ENCODE measurements at places on chromosomes 1 and 21.

DNA sequence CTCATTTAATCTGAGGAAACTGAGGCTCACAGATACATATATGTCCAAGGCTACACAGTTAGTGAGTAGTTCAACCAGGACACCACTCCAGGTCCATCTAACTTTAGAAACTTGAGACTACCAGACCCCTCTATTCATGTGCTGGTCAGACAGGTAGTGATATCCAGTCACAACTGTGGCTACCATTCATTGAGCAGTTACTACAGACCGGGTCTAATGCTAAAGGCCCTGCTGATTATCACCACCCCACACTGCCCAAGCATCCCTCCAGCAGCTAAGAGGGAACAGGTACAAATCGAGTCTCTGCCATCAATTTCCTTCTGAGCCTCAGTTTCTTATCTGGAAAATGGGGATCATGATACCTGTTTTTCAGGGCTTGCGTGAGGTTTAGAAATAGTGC lies 5.3 kb downstream of the HPCA start:
- no peak for DNase-seq

GRCh38 chr1:45833361-45833760 lies 29.9 kb downstream of the MAST2 start:
- no peak for DNase-seq

DNA sequence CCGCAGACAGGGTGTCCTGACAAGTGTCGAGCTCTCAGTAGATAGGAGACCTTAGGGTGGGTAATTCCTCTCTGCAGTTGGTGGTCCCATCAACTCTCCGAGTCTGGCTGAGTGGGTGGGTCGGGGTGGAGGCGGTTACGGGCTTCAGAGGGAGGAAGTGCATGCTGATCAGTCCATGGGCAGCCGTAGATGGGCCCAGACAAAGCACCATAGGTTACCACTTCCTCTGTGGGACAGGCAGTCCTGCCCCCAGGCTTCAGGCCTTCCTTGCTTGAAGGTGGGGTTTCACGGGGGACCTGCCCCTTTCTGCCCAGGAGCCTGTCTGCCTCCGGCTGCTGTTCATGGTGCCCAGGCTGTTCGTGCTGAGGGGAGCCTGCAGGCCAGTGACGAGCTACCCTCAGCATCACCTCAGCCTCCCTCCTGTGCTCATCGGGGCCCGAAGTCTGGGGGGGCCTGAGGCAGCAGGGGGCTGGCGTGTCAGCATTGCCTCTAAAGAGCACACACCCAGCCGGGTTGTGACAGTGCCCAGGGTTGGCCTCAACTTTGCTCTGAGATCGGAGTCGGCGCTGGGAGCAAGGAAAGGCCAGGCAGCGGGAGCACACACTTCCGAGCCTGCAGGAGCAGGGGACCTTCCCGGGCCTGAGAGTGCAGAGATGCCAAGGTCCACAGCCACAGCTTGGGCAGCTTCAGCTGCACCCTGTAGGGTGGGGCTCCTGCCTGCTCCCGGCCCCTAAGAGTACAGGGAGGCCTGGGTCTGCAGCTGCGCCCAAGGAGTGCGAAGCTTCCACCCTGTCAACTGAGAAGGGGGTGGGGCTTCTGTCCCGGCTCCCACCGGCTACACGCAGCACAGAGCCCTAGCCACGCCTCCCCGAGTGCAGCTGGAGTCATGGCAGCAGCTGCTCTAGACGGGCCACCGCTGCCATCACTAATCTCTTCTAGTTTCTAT lies 225.4 kb upstream of the NRIP1 start:
- DNase-seq, result peak; percentile 78

GRCh38 chr1:40305451-40305850 lies 11.6 kb downstream of the COL9A2 start:
- no peak for DNase-seq

GRCh38 chr1:184479435-184480167 lies 92.8 kb downstream of the C1orf21 start:
- no peak for DNase-seq

DNA sequence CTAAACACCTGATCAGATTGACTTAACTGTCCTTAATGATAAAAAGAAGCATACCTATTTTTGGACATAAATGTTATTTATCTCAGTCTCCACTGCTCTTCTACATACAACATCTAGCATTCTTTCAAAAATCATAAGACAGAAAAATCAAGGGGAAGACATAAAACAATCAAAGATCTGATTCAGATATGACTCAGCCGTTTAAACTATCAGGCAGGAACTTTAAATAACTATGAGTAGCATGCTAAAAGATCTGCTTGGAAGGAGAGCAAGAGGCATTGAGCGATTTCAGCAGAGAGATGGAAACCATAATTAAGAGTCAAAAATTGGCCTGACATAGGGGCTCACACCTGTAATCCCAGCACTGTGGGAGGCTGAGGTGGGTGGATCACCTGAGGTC lies 27.2 kb upstream of the SLC22A15 start:
- no peak for DNase-seq

DNA sequence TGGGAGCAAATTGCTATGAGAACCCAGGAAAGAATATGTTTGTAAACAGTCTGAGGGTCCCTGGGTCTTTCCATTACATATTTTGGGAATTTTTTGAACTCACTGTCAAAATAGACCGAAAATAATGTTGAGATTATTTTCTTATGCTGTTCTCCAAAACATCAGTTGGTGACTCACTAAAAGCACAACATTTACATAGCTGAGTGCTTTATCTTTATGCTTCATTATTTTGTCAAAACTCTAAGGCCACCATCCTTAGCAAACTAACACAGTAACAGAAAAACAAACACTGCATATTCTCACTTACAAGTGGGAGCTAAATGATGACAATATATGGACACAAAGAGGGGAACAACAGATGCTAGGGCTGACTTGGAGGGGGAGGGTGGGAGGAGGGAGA lies 459.3 kb downstream of the ADGRL2 start:
- DNase-seq, result no peak

DNA sequence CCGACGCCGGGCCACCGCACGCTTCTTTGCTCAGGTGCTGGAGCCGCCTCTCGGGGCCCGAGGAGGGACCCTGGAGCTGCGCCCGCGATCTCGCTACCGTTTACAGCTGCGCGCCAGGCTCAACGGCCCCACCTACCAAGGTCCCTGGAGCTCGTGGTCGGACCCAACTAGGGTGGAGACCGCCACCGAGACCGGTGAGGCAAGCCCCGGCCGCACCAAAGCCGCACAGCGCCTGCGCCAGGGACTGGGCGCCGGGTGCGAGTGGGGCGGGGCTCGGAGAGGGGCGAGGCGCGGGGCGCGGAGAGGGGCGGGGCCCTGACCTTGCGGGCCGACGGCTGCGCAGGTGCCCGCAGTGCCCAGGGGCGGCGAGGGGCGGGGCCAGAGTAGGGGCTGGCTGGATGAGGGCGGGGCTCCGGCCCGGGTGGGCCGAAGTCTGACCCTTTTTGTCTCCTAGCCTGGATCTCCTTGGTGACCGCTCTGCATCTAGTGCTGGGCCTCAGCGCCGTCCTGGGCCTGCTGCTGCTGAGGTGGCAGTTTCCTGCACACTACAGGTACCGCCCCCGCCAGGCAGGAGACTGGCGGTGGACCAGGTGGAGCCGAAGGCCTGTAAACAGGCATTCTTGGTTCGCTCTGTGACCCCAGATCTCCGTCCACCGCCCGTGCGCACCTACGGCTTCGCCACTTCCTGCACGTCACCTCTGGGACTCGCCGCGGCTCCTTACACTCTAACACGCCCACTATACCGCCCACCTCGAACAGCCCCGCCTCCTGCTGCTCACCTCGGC lies 9.8 kb upstream of the CDC20 start:
- DNase-seq, result peak; percentile 59

- DNase-seq, result no peak
Measured at GRCh38 chr21:35038772-35039319, 10.3 kb downstream of the RUNX1 start.

GRCh38 chr1:212478467-212479025 lies 45.8 kb downstream of the NENF start:
- DNase-seq, result no peak

GRCh38 chr1:51558375-51558924 lies 39.4 kb upstream of the EPS15 start:
- no peak for DNase-seq

DNA sequence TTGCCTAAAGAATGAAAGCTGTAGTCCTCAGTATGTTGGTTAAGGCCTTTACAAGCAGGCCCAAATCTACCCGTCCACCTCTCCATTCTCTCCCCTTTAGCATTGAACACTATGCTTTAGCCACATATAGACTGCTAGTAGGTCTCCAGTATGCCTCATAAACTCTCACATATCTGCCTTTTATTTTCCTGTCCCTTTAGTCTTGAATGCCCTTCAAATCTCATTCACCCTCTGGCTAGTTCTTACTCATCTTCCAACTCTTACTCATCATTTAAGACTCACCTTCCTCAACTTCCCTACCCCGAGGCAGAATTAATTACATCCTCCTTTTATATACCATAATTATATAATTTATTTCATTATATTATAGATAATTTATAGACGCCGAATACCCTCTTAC lies 78.7 kb upstream of the TSPAN2 start:
- DNase-seq, result no peak

- DNase-seq, result peak; percentile 81
Measured at GRCh38 chr1:151058692-151059091, 730 bp downstream of the CDC42SE1 start.

DNA sequence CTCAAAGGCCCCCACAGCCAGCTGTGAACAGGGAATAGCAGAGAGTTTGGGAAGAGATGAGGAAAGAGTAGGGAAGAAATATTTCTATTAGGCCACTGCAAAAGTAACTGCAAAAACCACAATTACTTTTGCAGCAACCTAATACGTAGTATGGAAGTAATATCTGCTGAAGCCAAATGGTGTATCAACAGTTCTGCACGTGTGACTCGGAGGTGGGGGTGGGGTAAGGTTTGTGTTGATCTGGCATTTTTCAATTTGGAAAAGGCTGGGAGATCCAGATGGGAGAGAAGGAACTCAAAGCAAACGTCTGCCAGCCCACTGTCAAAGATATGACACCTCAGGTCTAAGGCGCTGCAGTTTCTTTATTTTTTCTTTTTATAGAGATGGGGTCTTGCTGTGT lies 11.1 kb upstream of the ZNF436 start:
- DNase-seq, result peak; percentile 50

DNA sequence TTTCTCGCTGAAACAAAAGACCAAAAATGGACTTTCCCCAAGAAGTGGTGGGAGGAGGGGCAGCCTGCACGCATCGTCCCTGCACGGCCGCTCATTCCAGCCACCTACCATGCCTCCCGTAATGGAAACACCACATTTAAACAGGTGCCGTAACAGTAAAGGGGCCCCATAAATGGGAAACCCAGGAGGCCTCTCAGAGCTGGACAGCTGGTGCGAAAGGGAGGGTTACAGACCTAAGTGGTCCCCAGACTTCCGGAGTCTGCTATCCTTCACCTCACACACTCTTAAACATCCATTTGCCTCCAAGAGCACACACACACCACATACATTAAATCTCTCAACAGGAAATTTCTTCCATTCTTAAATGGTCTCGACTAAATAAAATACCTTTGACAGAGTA lies 120.7 kb upstream of the SOD1 start:
- peak; percentile 68 for DNase-seq

DNA sequence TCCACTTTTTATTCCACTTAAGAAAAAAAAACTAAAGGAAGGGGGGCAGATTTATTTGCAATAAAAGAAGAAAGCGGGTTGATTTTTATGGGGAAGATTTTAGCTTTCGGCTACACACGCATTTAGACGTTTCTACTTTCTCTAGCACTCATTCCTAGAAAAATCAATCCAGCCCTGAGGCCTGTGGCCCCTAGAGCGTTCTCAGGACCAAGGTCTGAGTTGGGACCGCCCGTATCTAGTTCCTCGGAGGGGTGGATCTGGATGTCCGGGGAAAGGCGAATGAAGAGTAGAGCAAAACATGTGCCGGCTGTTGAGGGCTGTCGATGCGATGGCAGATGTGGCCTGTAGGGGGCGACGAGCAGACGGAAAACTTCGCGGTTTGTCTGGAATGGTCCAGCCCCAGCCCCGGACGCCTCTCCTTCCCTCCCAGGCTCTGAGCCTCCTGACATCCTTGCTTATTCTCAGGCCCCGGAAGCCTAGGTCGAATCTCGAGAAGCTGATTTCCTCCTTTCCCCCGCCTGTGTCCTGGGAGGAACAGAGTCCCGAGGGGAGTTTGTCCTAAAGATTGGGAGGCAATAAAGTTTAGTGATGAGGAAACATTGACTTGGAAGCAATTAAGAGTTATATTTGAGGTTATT lies 5.2 kb downstream of the FOXD3 start:
- DNase-seq, result peak; percentile 81

- no peak for DNase-seq
Measured at GRCh38 chr1:195097316-195097715, 1510.9 kb downstream of the KCNT2 start.

GRCh38 chr21:41660748-41661147 lies 106.1 kb downstream of the RIPK4 start:
- no peak for DNase-seq

GRCh38 chr21:41055266-41055665 lies 112.7 kb upstream of the BACE2 start:
- no peak for DNase-seq
